GM12864 (cell line): ENCODE measurements at places on chromosomes 16 and 17.

- DNase-seq, result no peak
Measured at GRCh38 chr16:84740596-84741116, 40.9 kb downstream of the USP10 start.

GRCh38 chr17:50213026-50214022 is 11.9 kb upstream of the COL1A1 start:
- no peak for DNase-seq

- no peak for DNase-seq
Measured at GRCh38 chr17:76716146-76716838, 5.5 kb upstream of the MXRA7 start.

DNA sequence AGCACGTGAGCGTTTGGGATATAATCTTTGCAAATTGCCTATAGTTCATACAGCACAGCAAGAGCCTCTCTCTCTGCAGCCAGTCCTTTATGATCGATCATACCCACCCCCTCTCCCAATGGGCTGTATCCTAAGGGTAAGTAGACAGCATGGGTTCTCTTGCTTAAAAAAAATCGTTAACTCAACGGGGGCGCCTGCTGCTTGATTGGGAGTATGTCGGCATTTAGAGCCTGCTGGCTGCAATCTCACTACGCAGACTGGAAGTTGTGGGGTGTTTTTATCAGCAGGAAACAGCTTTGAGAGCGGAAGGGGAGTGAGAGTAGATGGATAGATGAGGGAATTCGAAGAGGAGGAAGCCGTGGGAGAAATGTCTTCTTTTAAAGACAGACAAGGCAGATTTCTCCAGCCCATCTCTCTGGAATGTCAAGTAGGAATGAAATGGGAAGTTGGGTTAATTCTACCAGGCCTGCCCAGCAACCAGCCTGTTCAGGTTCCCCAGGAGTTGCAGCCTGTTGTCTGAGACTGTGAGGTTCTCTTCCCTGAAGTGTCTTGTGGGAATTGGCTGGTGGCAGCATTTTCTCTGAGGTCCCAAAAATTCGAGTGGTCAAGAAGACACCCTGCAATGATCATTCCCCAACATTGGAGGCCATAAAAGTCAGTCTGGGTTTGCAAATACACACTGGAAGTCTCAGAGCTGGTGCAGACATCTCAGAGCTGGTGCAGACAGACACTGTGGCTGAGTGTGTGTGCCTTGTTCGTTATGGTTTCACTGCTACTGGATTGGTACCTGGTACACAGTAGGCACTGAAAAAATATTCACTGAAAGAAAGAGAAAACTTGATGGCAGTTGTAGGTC is 65.6 kb downstream of the PRKCB start:
- no peak for DNase-seq

GRCh38 chr16:85947230-85948137 is 48.5 kb downstream of the IRF8 start:
- peak; percentile 94 for DNase-seq

- no peak for DNase-seq
Measured at GRCh38 chr17:148757-149156, 11.4 kb downstream of the SCGB1C2 start.

- no peak for DNase-seq
Measured at GRCh38 chr17:79045842-79046196, 21.9 kb downstream of the C1QTNF1 start.

DNA sequence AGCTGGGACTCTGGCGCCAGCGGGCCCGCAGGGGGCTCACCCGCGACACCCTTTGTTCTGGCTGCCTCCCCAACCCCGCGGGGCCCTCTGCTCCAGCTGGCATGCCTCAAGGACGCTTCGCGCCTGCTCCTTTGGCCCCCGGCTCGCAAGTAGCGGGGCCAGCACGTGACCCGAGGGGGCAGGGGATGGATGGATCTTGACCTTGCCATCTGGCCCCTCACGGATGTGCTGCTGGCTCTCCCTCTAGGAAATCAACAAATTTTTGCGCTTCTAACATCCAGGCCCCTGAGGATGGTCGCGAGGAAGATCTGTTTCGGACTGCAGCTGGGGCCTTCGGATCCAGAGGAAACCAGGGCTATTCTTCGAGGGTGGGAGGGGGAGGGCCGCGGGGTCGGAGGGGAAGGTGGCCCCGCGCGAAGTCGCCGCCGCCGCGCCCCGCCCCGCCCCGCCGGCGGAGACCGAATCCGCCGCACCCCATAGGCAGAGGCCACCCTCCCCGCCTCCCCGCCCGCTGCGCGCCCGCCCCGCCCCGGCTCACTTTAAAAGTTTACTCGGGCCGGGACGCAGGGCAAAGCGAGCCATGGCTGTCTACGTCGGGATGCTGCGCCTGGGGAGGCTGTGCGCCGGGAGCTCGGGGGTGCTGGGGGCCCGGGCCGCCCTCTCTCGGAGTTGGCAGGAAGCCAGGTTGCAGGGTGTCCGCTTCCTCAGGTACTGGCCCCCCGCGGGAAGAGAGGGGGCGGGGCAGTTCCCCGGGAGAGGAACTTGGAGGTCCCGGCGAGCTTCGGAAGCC is at the start of gene ACSF2:
ACSF2 (plus strand) TSS at position 537 of the 790 bp plus-strand sequence; CDS start at position 581, 44 bp downstream.
- no peak for DNase-seq

DNA sequence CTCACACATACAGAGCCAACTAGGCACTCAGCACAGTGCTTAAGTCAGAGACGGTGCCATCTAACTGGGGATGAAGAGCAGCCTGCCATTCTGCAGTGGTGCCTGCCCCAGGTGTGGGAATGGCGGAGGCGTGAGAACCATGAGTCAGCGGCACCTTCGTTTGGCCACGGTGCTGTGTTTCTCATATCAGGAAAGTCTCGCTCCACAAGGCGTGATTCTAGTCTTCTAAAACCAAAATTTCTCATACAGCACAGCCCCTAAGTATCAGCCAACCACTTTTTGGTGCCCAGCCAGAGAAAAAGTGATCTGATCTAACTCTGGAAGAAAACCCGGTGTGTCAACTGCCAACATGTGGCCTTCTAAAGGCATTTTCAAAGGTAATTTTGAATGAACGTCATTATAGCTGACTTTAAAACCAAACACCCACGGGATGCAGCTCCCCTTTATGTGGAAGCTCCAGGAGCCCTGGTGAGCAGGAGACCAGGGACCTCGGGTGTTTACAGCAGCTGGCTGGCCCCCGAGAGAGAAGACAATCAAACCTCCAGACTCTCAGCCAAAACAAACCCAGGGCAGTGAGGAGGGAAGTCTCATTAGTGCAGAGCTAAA is 54.6 kb downstream of the ABCC12 start:
- DNase-seq, result peak; percentile 34
